ENCODE measurements at places on chromosomes 3 and 15.

- no peak for DNase-seq
Measured at GRCh38 chr15:73993211-73993994, 1.1 kb upstream of the PML start.

DNA sequence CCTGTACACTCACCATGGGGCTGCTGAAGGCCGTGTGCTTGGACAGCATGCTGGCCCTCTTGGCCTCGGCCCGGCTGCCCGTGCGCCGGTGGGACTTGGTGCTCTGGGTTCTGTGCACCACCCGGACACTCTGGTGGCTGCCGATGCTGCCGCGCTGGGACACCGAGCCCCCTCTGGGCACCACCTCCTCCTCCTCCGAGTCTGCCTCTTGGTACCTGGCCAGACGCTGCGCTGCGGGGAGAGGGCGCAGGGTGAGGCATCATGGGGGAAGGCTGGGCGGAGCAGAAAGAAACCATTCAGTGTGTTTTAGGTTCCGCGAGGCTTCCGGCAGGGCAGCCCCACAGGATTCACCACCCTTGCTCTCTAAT lies 145.0 kb downstream of the ATP10A start:
- DNase-seq, result no peak

GRCh38 chr3:13495351-13495813 lies 15.3 kb downstream of the HDAC11 start:
- no peak for DNase-seq

DNA sequence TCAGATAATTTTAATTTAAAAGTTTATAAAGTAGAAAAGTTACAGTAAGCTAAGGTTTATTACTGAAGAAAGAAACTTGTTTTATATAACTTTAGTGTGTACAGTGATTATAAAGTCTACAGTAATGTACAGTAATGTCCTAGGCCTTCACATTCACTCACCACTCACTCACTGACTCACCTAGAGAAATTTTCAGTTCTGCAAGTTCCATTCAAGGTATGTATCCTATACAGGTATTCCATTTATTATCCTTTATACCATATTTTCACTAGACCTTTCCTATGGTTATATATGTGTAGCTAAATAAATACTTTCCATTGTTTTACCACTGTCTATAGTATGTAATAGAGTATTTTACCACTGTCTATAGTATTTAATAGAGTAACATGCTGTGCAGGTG lies 33.2 kb upstream of the MME start:
- DNase-seq, result no peak

DNA sequence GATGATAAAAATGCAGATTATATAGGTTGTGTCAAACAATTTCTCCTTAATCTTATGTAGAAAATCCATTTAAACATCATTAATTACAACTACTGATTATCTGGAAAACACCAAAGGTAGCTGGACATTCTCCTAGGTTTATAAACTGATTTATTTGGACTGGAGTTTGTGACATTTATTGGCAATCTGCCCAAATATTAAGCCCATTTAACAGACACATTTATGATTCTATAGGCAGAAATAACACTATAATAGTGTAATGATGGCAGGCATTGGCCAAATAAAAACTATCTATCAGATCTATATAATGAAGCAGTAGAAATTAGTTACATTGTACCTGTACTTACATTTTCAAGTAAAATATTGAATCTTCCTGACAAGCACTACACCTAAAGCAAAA lies 117.8 kb downstream of the TFDP2 start:
- no peak for DNase-seq

Measured in NB4 (cell line).